Effector memory CD8-positive, alpha-beta T cell (primary cell): ENCODE measurements at places on chromosomes 6 and 20.
A peak's percentile ranks its signal among the peaks of the same experiment; 100 is the strongest.

- no peak for DNase-seq
Observed at GRCh38 chr6:46760925-46761324, 14.2 kb downstream of the ANKRD66 start.

DNA sequence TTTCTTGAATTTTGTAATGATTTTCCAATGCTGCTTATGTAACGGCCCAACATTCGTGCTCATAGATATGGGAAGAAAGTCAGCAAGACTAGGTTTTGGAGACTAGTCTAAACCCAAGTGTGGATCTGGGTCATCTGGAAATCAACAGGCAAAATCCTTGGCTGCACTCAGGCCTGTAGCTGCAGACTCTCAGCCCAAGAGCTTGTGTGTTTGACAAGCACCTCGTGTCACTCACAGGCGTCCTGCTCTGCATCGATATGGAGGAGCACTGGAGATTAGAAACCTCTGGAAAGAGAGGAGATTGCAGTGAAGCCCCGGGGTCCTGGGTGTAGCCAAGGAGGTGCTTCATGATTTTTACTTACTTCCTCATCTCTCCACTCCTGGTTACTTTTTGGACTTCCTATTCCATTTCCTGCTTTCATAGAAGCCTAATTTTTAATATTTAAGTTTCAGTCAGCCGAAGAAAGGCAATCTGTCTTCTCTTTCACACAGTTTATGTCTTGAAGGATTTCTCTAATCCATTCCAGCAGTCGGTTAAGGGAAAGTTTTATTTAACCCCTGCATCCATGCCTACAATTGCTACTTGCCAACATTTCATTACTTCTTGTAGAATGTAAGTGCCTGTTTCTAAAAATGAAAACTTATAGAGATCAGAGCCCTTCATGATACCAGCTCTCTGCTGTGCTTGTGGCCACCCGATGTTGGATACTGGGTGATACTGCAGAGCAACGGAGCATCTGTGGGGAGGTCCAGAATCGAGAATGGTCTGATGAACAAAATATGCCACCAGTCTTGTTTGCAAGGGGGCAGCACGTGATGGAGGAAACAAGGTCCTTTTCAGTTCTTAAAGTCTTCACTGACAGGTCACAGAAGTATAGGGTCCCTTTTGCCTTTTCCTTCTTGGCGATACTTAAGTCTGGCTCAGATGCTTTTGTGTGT, 296.3 kb downstream of the QKI start:
- no peak for DNase-seq

DNA sequence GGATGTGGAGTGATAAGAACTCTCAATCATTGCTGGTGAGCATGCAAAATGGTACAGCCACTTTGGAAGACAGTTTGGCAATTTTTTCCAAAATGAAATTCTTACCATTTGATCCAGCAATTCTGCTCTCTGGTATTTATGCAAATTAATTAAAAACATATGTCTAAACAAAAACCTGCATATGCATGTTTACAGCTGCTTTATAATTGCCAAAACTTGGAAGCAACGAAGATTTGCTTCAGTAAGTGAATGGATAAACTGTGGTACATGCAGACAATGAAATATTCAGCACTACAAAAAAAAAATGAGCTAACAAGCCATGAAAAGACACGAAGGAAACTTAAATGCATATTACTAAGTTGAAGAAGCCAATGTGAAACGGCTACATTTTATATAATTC, 55.5 kb upstream of the SMLR1 start:
- DNase-seq: no peak

DNA sequence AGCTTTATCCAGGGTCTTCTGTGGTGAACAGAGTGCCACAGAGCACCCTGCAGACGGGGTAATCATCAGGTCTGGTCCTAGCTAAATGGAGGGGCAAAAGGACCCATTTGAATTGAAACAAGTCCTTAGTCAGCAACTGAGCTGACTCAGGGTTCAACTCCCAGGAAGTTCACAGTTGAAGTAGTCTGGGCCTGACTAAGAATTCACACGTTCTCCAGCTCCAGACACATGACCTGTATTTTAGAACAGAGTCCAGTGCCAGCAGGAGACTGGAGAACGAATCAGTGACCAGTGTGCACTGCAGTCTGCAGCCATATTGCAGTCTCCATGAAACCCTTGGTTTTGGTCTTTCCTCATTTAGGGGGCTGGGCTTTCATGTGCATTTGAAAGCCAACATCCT, 85.2 kb downstream of the ELOVL4 start:
- DNase-seq: no peak

DNA sequence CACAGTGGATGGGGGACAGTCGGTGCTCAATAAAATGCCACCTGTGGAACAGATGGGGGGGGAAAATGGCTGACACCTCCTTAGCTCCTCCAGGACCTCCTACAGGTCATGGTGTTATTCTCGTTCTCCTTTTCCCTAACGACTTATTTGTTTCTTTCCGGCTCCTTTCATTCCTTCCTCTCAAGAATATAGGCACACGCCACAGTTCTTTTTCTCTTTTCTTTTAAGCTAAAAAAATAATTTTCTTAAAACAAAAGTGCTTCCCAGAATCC, 1.4 kb upstream of the RNASET2 start:
- DNase-seq: no peak

- no peak for DNase-seq
Observed at GRCh38 chr6:159279790-159280277, 110.6 kb downstream of the FNDC1 start.

GRCh38 chr6:165662749-165663376, at the start of gene PDE10A:
TSS of gene PDE10A (minus strand) at chr6:165663241. CDS start at chr6:165662811, 430 bp downstream.
- DNase-seq: no peak

DNA sequence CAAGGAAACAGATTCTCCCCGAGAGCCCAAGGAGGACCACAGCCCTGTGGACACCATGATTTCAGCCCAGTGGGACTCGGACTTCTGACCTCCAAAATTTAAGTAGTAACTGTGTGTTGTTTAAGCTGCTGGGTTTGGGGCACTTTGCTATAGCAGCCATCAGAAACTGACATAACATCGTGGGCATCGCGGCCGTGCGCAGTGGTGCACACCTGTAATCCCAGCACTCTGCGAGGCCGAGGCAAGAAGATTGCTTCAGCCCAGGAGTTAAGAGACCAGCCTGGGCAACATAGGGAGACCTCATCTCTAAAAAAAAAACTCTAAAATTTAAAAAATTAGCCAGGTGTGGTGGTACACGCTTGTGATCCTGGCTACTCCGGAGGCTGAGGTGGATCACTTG, 175.8 kb downstream of the PREX1 start:
- no peak for DNase-seq

GRCh38 chr6:91366781-91367180, 779.9 kb upstream of the MAP3K7 start:
- no peak for DNase-seq

- DNase-seq: no peak
Observed at GRCh38 chr6:39470506-39470905, 148.0 kb upstream of the KCNK16 start.

DNA sequence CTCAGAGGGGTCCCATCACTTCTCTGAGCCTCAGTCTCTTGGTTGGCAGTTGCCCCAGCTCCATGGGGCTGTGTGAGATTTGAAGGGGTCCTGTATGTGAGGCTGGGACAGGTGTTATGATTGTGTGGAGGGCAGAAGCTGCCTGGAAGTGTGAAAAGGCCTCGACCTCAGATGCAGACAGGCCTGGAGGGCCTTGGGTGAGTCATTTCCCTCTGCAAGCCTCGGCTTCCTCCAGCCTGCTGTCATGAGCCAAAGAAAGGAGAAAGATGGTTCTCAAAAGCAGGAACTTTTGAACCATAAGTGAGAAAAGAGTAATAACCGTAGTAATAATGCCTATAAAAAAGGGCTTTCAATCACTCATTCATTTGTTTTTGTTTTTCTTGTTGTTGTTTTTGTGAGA, 37.5 kb downstream of the SNAI1 start:
- DNase-seq: no peak

DNA sequence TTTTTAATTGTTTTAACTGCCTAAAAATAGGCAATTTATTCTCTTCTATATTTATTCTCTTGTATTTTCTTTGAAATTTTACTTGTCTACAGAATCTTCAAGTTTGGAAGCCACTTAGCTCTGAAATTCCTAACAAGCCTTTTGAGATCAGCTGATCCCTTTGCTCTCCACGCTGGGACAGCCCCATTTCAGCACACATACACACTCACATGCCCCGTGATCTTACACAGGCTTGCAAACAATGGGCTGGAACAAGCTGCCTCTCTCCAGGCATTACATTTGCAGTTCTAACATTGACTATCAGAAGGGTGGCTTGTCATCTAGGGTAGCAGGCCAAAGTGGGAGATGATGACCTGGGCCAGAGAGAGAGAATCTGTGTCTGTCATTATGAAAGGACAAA, 62.1 kb upstream of the RAB32 start:
- no peak for DNase-seq

- no peak for DNase-seq
Observed at GRCh38 chr6:6635291-6635690, 46.8 kb downstream of the LY86 start.

DNA sequence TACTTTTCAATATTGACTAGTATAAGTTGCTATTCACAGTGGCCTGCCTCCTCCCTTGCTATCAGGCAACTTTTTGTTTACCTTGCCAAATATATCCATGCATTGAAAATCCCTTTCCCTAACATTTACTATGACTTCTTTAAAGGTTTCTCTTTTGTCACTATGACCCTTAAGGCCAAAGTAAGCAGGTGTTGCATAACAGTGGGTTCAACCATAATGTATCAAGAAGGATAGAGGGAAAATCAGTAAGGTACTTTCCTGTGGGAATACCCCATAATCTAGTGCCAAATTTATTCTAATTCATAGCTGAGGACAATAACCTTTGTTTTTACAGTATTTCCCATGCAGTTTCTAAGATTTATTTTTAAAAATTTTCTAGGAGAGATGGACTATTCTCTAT, 527.6 kb downstream of the CDKAL1 start:
- no peak for DNase-seq

- DNase-seq: peak; percentile 55
Observed at GRCh38 chr6:53410508-53411258, 61.9 kb upstream of the ELOVL5 start.

- DNase-seq: no peak
Observed at GRCh38 chr6:97703661-97704060, 420.6 kb upstream of the MMS22L start.

- DNase-seq: no peak
Observed at GRCh38 chr6:37603284-37603683, 94.4 kb downstream of the MDGA1 start.

- peak; percentile 35 for DNase-seq
Observed at GRCh38 chr6:142856624-142857232, 88.2 kb downstream of the HIVEP2 start.

DNA sequence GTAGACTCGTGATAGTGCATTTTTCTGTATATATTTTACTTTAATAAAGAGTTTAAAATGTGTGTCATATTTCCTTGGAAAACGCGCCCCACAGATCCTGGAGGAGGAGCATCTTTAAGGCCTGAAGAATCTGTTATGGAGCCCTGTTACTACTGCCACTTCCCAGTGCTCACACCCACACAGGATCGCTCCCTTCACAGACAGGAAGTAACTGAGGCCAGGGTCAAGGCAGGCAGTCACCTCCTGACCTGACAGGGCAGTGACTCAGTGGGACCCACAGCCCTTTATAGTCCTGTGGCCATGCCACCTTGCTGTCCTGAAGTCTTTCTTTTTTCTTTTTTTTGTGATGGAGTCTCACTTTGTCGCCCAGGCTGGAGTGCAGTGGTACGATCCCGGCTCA, 9.0 kb downstream of the RRBP1 start:
- DNase-seq: no peak

- DNase-seq: no peak
Observed at GRCh38 chr20:2653556-2654383, 1.3 kb downstream of the NOP56 start.

- no peak for DNase-seq
Observed at GRCh38 chr6:169046483-169047192, 207.0 kb downstream of the THBS2 start.

DNA sequence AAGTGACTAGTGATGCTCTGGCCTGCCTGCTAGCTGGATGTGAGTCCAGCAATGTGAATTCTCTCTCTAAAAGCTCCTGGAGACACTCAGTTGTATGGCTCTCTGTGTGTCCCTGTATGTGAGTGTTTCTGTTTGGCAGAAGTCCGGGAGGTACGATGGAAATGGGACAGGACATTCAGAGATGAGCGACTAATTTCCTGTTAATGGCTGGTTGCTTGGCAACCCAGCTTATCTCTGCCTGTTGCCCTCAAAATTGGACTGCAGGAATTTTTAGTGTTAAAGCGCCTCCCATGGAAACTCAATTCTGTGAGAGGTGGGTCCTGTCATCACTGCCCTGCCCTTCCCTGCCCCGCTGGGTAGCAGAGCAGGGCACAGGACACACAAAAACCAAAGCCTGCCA, 136.8 kb upstream of the LRFN2 start:
- no peak for DNase-seq

DNA sequence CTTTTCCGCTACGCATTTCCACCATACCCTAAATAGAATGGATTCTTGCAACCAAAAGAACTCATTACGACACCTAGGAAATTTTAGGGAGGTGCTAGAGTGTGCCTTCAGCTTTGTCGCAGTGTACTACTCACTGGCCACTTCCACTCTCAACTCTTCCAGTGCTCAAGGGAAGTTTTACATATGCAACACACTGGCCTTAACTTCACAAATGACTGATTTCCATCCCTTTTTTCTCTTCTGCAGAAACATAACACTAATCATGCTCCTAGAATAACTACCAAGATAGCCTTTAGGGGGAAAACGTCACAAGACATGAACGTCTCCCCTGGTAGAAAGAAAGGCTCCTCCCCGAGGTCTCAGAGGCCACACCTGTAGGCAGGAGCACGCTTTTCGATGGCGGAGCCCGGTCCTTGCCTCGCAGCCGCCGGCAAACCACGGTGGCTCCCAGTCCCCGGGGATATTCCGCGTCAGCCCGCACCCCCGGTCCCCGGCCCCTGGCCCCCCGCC, 584 bp downstream of the LYRM4 start:
- peak; percentile 76 for DNase-seq

DNA sequence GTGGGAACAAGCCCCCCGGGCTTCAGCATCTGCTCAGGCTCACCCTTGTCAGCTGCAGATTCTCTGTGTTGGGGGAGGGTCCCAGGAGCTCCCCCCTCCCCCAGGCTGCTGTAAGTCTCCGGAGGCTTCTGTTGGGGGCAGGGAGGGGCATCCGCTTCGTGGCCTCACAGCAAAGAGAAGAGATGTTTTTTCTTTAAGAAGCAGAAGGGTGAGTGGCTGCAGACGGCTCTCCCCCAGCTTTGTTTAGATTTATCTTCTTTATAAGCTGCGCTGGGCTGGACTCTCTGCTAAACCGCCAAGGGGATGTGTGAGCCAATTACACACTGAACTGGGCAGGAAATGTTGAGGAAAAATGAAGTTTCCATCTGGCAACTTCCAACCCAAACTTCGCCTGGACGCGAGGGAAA, 48.7 kb upstream of the GATA5 start:
- DNase-seq: no peak

DNA sequence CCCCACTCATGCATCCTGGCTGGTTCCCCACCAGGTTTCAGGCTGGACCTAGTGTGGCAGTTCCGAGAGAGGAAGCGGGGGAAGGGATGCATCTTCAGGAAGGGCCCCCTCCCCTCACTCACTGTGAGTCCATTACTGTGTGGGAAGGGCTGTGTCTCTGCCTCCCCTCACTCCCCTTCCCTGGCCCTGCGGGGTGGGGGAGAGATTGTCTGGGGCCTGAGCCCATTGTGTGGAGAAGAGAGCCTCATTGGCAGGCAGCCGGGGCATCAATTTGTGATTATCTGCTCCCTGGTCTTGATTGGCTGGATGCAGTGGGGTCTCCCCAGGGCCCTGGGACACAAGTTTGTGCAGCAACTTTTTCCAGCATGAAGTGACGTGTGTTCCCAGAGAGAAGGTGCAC, 4.1 kb upstream of the MYT1 start:
- DNase-seq: no peak
